ENCODE measurements at places on chromosomes 11 and 22.

GRCh38 chr11:18771266-18772035, 20.1 kb downstream of the PTPN5 start:
- DNase-seq: no peak

DNA sequence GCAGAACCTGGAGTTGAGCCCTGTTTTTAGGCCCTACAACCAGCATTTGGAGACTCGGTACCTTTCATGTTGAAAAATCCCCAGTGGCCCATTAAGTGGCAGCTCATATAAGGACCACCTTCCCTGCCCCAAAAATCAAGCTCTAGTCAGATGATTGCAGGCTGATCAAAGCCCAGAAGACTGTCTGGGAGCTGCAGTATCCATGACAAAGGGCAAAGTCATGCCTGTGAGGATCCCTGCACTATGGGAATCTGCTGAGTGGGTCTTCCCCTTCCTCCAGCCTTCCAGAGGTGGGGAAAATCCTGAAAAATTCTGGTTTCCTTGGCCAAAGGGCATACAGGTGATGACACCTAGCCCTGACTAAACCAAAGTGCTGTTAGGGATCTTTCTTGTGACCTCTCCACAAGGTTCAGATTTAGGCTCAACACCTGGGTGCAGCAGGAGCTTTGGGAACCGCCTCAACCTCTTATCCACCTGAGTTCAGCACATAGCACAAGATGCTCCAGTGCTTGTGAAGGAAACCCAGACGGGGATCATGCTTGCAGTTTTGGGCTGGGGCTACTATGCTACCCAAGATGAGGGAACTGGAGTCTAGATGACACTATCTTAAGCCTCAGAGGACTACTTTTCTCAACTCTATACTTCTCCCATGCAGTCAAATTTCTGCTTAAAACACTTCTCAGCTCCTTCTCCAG, 1.2 kb upstream of the TRIM3 start:
- DNase-seq: no peak

- DNase-seq: no peak
These were observed 583 bp downstream of the PDGFD start for GRCh38 chr11:104163100-104164027.

- no peak for DNase-seq
These were observed 52.0 kb downstream of the TMEM123 start for GRCh38 chr11:102400603-102401002.

DNA sequence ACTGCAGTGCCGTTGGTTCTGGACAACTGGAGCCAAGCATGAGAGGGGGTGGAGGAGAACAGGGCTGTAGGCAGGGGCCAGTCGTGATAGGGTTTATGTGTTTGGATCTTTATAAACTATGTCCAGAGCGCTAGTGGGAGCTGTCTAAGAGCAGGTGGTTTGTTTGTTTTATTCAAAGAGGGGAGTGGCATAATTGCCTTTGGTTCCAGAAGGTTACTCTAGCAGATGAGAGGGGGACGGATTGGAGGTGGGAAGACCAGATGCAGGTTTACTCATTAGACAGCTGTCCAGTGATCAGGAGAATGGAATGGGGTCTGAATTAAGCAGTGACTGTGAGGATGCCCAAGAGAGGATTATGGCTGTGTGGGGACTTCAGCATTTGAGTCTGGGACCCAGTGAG, 109.3 kb upstream of the TBCEL start:
- DNase-seq: no peak

DNA sequence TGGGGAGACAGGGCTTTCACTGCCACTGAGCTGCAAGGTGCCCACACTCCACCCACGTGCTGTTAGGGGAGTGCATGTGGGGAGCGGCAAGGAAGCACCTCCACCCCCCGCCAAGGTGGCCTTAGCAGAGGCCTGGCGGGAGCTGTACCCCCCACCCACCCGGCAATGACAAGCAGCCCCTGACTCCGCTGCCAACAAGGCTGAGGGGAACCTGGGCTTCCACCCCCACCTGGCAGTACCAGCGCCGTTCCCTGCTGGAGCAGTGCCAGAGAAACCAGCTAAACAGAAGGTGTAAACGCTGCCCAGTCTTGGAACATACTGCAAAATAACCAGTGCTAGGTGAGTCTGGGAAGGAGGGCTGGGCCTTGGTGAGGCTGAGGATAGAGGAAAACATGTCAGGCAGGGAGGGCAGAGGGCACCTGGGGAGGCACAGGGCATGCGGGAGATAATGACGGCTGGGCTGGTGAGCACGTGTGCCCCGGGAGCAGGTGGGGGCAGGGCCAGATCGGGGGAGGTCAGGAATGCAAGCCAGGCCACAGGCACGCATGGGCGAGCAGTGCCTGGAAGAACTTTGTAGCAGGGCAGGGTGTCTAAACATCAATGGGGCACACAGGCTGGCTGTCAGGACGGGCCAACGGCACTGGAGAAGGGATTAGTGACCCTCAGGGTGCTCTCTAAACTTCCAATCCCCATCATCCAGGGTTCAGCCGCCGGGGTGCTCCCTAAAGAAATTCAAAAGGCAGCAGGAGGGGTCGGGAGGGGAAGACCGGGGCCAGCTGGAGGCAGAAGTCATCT, 6.6 kb downstream of the CERK start:
- DNase-seq: no peak

DNA sequence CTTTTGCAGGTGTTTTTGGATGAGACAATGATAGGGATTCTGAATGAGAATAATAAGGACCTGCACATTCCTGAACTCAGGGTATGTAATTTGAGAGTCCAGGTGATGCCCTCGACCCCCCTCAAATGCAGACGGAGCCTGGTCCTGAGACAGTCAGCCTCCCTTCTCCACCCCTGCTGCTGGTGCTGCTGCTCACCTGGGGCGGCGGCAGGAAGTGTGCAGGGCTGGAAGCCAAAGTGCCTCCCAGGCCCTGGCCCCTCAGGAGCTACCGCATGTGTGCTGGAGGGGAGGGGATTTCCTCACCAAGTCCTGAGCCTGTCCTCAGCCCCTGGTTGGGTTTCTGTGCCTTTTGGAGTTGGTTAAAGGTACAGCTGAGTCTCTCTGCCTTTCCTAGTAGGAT, 19.0 kb upstream of the GLB1L2 start:
- no peak for DNase-seq

- DNase-seq: no peak
These were observed 59.3 kb upstream of the NUP160 start for GRCh38 chr11:47907499-47907898.

DNA sequence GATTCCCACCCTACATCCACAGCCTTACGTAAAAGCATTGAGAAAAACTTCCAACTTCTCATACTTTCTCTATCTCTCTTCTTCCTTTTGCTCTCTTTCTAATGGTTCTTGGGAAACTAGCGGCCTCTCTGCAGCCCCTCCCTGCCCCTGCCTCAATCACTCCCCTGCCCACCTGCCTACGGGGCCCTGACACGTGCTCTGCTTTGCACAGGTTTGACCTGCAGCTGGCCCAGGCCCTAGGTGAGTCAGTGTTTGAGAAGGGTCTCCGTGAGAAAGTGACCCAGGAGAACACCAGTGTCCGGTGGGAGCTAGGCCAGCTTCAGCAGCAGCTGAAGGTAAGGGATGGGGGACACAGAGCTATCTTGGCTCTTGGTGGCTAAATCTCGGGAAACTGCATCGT, 160.4 kb downstream of the MYO18B start:
- no peak for DNase-seq

- no peak for DNase-seq
These were observed 250.7 kb upstream of the ARHGAP20 start for GRCh38 chr11:110962921-110963320.

DNA sequence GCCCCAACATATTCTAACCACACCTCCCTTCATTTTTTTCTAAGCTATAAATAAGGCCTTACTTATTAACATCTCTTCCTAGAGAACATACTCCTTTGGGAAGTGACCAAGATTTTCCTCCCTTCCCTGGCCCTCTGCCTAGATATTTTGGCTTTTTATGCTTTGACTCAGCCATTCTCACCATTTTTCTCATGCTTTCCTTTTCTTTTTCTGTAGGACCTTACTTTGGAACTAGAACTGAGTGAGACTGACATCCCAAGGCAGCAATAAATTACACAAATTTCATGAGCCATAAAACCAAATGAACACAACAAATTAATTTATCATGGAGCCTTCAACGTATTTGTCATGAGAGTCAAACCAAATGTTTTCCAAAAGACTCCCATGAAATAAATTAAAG, 142.7 kb upstream of the CTSC start:
- no peak for DNase-seq

DNA sequence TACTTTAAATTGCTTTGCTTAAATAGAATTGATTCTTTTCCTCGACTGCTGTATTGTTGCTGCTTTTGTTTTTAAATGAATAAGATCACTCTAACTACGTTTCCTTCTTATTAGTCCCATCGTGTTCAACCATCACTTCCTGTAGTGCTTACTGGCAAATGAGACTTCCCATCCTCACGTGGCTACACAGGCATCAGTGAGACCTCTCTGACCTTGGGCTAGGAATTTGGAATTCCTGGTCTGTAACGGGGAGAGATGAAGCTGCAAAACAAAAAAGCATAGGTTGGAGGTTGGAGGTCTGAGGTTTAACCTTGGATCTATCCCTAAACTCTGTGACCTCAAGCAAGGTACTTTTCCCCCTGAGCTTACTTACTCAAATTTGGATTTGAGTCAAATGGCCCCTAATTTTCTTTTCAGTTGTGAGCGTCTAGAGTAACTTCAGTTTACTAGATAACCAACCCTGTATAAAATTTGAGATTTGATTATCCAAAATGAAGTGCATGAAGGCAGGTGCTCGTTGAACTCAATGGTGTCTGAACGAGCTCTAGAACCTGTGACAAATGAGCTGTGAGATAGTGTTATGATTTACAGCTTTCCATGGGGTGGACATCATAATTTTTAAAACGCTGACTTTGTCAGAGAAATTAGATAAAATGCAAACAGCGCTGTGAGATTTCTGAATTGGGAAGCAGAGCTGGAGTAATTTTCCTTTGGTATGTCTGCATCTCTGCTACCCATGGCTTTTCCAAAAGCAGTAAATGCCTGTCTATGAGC, 151.2 kb downstream of the DBX1 start:
- DNase-seq: no peak

DNA sequence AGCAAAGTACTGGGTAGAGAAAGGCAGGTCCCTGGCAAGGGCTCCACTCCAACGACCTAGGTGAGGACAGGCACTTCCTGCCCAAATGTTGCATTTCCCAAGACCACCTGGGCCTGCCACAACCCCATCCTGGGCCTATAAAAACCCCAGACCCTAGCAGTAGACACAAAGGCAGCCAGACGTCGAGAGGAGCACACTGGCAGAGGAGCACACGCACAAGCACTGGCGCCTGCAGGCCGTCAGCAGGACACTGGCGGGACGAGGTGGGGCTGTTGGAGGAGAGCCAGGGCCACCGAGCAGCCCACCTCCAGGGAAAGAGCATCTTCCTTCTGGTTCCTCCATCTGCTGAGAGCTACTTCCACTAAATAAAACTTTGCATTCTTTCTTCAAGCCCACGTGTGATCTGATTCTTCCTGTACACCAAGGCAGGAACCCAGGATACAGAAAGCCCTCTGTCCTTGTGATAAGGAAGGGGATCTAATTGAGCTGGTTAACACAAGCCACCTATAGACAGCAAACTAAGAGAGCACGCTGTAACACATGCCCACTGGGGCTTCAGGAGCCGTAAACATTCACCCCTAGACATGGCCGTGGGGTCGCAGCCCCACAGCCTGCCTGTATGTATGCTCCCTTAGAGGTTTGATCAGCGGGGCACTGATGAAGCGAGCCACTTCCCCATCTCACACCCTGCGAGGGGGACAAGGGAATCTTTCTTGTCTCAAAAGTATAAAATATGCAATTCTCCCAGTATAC, 89.7 kb upstream of the MTMR2 start:
- DNase-seq: no peak

GRCh38 chr22:22429369-22430108, 79.0 kb downstream of the ZNF280B start:
- DNase-seq: no peak

- no peak for DNase-seq
These were observed 24.5 kb downstream of the ASCC2 start for GRCh38 chr22:29813563-29813962.

DNA sequence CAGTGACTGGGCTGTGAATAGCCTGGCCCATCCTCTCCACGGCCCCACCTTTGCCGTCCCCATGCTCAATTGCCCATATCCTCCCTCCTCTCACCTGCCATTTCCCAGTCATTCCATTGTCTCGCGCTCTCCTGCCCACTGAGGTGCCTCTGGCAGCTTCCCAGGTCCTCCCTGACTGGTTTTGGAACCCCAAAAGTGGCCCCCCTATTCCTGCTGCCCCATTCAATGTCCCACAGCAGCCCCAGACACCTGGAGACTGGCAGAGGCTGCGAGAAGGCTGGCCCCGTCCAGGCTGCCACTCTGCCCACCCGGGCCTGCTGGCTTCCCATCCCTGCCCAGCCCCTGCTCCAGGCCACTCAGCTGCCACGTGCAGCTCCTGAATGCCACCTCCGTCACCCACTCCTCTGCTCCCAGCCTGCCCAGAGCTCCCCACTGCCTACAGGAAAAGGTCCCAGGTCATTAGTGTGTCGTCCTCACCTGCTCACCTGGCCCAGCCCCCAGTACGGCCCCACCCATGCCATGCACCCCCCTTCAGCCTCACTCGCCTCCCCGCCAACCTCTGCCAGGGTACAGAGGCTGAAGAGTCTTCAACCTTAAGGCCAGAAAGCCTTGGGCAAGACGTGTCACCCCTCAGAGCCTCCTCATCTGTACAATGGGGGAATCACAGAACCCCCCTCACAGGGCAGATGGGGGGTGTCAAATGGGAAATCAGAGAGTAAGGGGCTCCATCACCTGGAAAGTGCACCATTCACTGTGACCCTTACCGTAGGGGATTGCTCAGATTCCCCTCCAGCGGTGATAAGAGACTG, 37.5 kb downstream of the KCNJ4 start:
- no peak for DNase-seq

- DNase-seq: no peak
These were observed 593.2 kb downstream of the INSC start for GRCh38 chr11:15707971-15708370.

- DNase-seq: no peak
These were observed 3.7 kb upstream of the RELT start for GRCh38 chr11:73372375-73372993.

DNA sequence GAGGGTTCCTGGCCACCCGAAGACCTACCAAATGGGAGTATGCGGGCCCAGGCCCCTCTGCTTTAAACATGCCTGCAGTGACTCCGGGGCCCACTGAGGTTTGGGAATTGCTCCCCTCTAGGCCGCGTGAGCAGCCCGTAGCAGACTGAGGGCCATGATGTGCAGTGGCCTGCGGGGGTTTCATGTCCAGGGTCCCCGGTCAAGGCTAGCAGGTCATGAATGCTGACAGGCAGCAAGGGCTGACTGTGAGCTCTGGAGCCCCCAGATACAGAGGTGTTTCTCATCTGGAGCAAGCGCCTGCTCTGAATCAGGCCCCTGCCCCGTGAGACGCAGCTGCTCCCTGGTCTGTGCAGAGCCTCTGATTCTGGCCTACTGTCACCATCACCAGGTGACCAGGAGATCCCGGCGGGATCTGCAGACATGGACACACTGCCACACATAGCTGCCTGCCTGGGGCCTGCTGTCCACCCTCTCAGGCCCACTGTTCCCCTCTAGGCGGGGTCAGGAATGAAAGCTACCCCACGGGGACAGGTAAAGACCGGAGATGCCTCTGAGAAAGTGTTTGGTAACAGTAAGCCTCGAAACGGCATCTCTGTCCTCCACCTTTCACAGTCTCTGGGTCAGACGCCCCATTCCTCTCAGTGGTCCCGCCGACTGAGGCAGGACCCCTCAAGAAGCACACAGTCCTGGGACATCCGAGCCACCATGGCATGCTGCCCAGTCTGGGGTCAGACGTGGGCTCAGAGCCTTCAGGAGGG, 73.3 kb downstream of the PARVB start:
- no peak for DNase-seq

- no peak for DNase-seq
These were observed 1.6 kb upstream of the QSER1 start for GRCh38 chr11:32890843-32891656.

Measured in effector CD4-positive, alpha-beta T cell (primary cell).